ENCODE measurements at places on chromosomes 1 and 21.

GRCh38 chr1:66373157-66373591 lies 160.8 kb upstream of the SGIP1 start:
- no peak for DNase-seq

DNA sequence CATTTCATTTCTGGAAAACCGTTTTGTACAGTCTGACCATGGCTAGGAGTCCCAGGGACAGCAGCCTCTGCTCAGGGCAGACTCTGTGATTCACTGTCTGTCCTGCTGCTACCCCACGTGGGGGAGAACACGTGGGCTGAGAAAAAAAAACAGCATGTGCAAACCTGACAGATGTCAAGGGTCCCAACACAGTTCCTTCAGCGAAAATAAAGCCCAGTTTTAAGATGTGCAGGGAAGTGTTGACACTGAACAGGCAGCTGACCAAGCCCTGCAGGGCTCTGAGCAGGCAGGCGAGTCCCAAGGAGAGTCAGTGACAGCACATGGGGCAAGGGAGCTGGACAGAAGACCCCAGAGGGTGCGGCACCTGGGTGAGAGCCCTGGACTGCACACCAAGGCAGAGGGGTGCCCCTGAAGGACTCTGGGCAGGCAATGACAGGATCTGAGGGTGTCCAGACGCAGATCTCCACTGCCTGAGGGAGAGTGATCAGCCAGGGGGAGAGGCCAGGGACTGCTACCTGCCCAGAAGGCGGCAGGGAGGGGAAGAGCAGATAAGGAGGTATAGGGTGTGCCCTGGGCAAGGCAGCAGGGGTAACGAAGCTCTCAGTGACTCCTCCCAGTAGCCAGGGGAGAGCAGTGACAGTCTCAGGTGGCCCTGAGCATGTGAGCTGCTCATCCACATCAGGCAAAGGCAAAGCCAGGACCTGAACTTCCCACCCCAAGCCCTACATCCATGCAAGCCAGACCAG lies 5.1 kb upstream of the SPATC1L start:
- no peak for DNase-seq

DNA sequence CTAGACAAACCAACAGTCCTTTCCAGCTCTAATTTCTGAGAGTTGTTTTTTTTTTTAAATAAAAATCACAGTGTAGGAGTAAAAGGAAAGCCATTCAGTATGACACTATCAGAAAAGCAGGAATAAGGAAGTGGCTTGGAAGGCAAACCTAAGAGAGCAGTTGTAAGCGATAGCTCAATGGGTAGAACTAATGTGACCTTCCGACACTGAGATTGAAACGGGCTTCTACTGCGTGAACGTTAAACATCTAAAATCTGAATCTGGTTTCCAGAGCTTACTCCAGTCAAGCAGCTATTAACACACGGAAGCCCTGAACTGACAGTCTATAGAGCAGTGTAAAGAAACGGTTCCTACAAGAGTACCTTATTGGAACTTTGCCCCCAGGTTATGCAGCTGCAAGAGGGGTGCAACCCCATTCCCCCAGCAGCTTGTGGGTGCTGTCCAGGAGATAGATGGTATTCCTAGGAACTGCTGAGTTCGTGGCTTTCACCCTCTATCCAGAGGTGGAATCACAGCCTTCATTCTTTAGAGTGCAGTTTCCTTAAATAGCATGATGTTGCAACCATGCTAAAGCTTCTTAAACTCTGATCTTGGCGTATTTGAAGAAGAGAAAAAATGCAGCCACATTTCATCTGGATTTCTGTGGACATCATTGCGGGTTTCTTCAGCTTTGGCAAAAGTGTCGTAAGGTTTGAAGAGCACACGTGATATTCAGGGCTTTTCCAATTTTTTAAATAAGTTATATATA lies 3.3 kb upstream of the IRF2BP2 start:
- DNase-seq, result no peak

DNA sequence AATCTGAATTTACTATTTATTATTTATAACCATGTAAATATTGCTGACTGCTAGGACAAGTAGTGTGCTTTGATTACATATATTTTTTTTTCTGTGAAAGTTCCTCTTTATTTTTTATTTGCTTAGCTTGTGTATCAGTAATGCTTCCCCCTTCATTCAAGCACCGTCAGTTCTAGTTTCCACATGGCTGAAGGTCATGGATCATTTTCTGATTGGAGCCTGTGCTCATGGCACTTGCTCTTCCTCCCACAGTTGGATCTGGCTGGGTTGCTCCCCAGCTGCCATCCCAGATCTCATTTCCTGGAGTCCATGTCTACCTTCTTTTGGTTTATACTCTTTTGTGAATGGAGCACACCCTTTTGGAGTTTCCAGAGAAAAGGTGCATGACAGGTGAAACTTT lies 57.0 kb upstream of the IGSF5 start:
- no peak for DNase-seq

GRCh38 chr1:66399888-66400529 lies 133.9 kb upstream of the SGIP1 start:
- no peak for DNase-seq

- no peak for DNase-seq
Measured at GRCh38 chr1:50424884-50425375, 1.7 kb upstream of the DMRTA2 start.
